ENCODE measurements at places on chromosomes 4 and X. TPM values are rescaled to one million over a fixed set of nuclear protein-coding genes. Genes with fewer than 3 reads are reported as not detected.

DNA sequence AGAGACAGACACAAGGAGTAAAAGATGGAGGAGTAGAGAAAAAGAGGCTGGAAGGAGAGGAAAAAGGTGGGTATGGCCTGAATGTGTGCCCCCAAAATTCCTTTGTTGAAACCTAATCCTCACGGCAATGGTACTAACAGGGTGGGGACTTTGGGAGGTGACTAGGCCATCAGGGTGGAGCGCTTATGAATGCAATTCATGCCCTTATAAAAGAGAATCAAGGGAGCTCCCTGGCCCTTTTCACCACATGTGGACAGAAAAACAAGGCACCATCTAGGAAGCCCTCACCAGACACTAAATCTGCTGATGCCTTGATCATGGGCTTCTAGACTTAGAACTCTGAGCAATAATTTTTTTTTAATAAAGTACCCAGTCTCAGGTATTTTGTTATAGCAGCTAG, 255.1 kb downstream of the NPFFR2 start:
- H3K4me1 ChIP-seq: no peaks in the 10 kb centered on the region
- no peak overlapping the region for H3K27ac ChIP-seq
- H3K27me3 ChIP-seq: no peaks in the 10 kb centered on the region
- no peak overlapping the region for H3K4me3 ChIP-seq
- no peak for DNase-seq

GRCh38 chr4:152259866-152260265, 276.0 kb downstream of the FBXW7 start:
- no peak overlapping the region for H3K4me3 ChIP-seq
- H3K4me1 ChIP-seq: peaks cover 14% of the 10 kb centered on the region
- no peaks in the 10 kb centered on the region for H3K36me3 ChIP-seq

NAAA gene
- total RNA-seq: 26.1 TPM

DNA sequence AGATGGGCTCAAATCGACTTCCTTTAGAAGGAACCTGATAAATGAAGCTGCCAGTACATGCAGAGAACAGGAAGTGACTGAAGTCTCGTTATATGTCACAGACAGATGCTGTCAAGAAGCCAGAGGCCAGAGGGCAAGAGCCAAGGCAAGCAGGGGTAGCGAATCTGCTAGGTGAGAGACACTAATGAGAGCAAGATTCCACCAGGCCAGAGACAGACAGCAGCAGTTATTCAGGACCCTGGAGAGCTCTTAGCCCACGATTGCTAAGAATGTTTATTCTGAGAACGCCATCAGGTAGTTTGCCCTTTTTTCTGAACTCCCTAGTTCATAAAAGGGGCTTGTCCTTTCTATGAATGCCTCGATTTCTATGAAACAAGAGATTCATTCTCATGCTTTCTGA, 73.7 kb downstream of the BEND2 start:
- H3K27me3 ChIP-seq: no peaks in the 10 kb centered on the region
- H3K36me3 ChIP-seq: no peaks in the 10 kb centered on the region
- no peak overlapping the region for H3K27ac ChIP-seq
- no peaks in the 10 kb centered on the region for H3K4me1 ChIP-seq
- DNase-seq: no peak

DNA sequence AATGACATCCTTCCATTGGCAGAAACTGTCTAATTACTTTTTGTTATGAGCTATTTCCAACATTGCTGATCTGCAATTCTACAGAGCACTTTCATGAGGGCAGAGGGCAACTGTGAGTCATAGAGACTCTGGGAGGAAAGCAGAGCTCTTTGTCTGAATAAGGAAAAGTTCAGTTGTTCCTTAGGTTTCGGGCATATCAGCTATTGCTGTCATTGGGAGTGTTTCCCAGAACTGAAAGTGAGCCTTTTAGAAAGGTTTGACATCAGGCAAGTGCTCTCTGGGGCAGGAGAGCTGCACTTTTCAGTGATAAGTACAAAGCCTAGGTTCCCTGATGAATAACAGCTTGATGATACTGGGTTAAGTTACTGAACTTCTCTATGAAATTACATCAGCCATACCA, 119.2 kb upstream of the EDNRA start:
- H3K4me1 ChIP-seq: no peaks in the 10 kb centered on the region
- no peak overlapping the region for H3K27ac ChIP-seq
- H3K4me3 ChIP-seq: no peak overlapping the region
- DNase-seq: no peak
- no peaks in the 10 kb centered on the region for H3K27me3 ChIP-seq

- no peaks in the 10 kb centered on the region for H3K36me3 ChIP-seq
- DNase-seq: no peak
- no peak overlapping the region for H3K27ac ChIP-seq
These were observed 126.7 kb upstream of the VCX2 start for GRCh38 chrX:8297766-8298165.

TMEM150C gene
- total RNA-seq: 6.1 TPM

DNA sequence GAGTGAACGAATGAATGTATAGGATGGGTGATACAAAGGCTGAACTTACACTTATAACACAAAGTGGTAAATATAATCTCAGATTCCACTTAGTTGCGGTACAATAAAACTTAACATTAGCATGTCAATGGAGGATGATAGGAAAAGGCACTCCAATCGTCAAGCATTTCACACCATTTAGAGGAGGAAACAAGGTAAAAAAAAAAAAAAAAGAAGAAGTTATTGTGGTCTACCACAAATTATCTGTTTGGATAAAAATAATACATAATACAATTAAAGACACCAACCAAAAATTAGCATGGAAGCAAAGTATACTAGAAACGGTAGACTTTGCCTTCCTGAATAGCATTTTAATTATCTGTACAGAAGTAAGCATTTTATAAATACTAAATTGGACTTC, 205.5 kb downstream of the PPP3CA start:
- no peaks in the 10 kb centered on the region for H3K27me3 ChIP-seq
- H3K4me3 ChIP-seq: no peak overlapping the region
- DNase-seq: no peak

DNA sequence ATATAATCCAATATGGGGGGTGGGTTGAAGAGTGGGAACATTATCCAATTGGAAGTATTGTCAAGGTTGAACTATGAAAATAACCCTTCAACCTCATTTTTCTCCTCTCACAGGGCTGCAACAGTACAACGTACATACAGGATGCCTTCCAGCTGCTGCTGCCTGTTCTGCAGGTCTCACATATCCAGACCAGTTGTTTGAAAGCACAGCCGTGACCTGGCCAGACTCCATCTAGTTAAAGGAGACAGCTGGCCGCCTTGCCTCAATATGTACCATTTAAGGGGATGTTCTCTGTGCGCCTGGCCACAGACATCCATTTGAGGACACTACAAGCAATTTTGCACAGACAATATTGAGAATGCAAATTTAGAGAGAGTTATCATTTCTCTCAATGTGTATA, 75.7 kb downstream of the FAM114A1 start:
- no peak overlapping the region for H3K4me3 ChIP-seq
- H3K27ac ChIP-seq: no peak overlapping the region
- no peaks in the 10 kb centered on the region for H3K27me3 ChIP-seq
- no peak for DNase-seq

DNA sequence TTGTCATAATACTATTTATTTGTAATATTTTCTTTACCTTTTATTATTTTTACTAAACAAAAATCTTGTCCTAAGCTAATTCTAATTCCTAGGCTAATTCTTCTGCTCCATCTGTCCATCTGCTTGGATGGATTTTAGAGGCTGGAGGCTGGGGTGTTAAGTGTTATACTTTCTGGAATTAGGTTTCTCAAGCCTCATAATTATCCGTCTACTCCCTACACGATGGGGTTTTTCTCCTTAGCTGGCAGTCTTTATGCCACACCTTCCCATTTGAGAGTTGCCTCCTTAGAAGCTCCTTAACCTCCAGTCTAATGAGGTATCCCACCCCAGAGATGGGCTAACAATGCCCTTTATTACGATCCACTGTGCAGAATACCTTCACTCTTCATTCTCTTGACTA, 37.6 kb upstream of the LGI2 start:
- H3K36me3 ChIP-seq: no peaks in the 10 kb centered on the region
- H3K4me3 ChIP-seq: no peak overlapping the region
- H3K27ac ChIP-seq: no peak overlapping the region
- H3K27me3 ChIP-seq: no peaks in the 10 kb centered on the region
- no peaks in the 10 kb centered on the region for H3K4me1 ChIP-seq

PRKX gene
- total RNA-seq: 14.2 TPM

- no peak overlapping the region for H3K27ac ChIP-seq
- H3K36me3 ChIP-seq: peaks cover 41% of the 10 kb centered on the region
- DNase-seq: no peak
These were observed 43.0 kb downstream of the ADD1 start for GRCh38 chr4:2886622-2887021.

- no peaks in the 10 kb centered on the region for H3K36me3 ChIP-seq
- DNase-seq: no peak
- no peaks in the 10 kb centered on the region for H3K4me1 ChIP-seq
- H3K27ac ChIP-seq: no peak overlapping the region
- H3K4me3 ChIP-seq: no peak overlapping the region
These were observed 82.3 kb downstream of the ARHGAP24 start for GRCh38 chr4:85557016-85557901.

DNA sequence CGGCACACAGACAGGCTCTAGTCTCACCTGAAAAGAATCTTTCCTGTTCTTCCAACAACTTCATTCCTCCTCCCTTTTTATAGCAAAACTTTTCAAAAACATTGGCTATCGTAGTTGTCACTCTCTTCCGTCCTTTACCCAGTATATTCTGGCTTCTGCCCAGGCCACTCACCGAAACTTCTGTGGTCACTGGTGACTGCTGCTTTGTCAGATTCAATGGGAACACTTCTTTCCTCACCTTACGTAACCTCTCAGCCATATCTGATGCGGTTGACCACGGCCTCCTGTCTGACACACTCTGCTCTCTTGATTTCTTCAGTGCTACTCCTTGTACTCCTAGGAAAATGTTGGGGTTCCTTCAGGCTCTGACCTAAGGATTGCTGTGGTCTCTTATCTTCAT, 9.2 kb upstream of the RNF150 start:
- DNase-seq: no peak
- no peak overlapping the region for H3K27ac ChIP-seq
- no peaks in the 10 kb centered on the region for H3K36me3 ChIP-seq
- no peaks in the 10 kb centered on the region for H3K27me3 ChIP-seq

GRCh38 chrX:104335756-104336155, 81.0 kb upstream of the ESX1 start:
- no peak for DNase-seq
- H3K4me3 ChIP-seq: no peak overlapping the region
- no peaks in the 10 kb centered on the region for H3K27me3 ChIP-seq
- no peaks in the 10 kb centered on the region for H3K36me3 ChIP-seq
- no peak overlapping the region for H3K27ac ChIP-seq
- no peaks in the 10 kb centered on the region for H3K4me1 ChIP-seq

Measured in thymus (tissue), 14 donors.